ENCODE measurements at places on chromosomes 11 and 22.

GRCh38 chr11:95375886-95376285 is 144.9 kb upstream of the SESN3 start:
- DNase-seq: peak; percentile 91

- no peak for DNase-seq
Observed at GRCh38 chr11:94507485-94507884, 4.8 kb upstream of the C11orf97 start.

DNA sequence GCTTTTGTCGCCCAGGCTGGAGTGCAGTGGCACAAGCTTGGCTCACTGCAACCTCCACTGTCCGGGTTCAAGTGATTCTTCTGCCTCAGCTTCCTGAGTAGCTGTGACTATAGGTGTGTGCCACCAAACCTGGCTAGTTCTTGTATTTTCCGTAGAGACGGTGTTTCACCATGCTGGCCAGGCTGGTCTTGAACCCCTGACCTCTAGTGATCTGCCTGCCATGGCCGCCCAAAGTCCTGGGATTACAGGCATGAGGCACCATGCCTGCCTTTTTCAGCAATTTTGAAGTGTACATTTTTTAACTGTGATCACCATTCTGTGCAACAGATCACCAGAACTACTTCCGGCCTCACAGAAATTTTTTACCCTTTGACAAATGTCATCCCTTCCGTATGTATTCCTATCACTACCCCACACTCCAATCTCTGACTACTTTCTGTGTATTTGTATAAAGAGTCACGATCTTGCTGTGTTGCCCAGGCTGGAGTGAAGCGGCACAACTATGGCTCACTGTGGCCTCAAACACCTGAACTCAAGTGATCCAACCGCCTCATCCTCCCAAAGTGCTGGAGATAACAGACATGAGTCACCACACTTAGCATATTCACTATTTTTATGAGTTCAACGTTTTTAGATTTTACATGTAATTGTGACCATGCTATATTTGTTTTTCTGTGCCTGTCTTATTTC is 44.0 kb downstream of the XKR3 start:
- DNase-seq: no peak

GRCh38 chr11:19680829-19681368 is 31.7 kb upstream of the NAV2 start:
- DNase-seq: no peak

- no peak for DNase-seq
Observed at GRCh38 chr11:75516886-75517285, 8.9 kb downstream of the GDPD5 start.

- DNase-seq: no peak
Observed at GRCh38 chr22:32509045-32509444, 34.4 kb downstream of the FBXO7 start.

DNA sequence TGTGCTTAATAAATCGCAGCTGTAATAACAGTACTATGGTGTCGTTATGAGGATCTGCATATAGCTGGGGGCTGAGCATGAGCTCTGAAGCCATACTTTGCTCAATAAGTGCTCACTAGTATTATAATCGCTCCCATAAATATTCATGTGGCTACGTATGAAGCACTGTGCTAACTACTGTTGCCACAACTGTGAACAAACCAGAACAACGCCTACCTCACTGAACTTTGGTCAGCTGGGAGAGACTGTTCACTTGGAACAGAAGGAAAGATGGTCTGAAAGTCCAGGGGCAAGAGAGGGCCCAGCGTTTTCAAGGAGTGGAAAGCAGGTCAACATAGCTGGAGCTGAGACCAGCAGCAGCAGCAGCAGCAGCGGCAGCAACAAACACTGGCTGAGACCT is 141.6 kb downstream of the EFCAB6 start:
- no peak for DNase-seq

DNA sequence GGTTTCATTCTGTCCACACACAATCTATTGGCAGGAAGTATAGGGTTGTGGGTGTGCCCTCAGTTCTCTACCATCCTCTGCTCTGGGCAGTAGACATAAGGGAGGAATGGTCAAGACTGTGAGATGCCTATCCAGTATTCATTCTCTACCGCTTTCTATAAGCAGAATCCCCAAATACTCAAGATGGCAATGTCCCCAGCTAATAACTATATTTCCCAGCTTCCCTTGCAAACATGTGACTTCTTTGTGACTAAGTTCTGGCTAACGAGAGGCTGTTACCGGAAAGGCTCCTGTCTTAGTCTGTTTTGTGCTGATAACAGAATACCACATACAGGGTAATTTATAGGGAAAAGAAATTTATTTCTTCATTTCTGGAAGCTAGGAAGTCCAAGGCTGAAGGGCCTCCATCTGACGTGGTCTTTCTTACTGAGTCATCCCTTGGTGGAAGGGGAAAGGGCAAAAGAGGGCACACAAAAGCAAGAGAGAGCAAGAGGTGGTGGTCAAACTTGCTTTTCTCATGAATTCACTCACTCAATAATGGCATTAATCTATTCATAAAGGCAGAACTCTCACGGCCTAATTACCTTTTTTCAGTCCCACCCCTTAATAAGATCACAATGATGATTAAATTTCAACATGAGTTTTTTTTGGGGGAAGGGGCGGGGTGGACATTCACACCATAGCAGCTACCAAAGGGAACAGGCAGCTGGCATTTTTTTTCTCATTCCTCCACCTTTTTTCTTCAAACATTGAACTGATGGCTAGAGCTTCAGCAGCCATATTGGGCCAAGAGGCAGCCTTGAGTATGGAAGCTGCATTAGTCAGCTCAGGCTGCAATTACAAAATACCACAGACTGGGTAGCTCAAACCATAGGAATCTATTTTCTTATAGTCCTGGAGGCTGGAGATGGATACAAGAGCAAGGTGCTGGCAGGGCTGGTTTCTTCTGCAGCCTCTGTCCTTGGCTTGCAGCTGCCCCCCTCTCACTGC is 109.7 kb upstream of the OR9Q1 start:
- no peak for DNase-seq

GRCh38 chr22:41308054-41308453 is 6.7 kb downstream of the ZC3H7B start:
- DNase-seq: peak; percentile 24

DNA sequence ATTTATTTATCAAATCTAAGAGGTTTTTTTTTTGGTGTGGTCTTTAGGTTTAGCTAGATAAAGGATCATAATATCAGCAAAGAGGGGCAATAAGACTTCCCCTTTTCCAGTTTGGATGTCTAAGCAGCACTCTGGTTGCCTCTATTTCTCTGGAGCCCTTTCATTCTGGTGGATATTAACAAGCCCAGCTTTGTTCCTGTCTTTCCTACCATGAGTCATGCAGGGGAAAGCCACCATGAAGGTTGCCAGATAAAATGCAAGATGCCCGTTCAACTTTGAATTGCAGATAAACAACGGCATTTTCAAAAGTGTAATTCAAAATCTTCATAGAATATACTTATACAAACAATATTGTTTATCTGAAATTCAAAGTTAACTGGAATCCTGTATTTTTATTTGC is 143.6 kb downstream of the ADAMTS15 start:
- no peak for DNase-seq

DNA sequence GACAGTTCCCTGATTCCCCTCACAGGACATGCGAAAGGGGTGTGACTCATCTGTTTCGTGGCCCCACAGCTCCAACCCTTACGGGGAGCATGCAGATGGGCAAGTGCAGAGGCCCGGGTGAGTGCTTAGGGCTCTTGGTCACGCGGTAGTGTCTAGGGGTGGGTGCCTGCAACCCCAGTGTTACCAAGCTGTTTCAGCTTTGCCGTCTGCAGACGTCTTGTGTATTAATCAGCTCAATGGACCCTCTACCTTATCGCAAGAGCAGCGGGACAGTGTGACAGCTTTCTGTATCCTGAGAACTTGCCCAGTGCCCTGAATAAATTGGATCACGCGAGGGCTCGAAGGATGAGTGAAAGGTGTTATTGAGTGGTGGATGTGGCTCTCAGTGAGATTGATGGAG is 816.4 kb upstream of the ANO3 start:
- no peak for DNase-seq

DNA sequence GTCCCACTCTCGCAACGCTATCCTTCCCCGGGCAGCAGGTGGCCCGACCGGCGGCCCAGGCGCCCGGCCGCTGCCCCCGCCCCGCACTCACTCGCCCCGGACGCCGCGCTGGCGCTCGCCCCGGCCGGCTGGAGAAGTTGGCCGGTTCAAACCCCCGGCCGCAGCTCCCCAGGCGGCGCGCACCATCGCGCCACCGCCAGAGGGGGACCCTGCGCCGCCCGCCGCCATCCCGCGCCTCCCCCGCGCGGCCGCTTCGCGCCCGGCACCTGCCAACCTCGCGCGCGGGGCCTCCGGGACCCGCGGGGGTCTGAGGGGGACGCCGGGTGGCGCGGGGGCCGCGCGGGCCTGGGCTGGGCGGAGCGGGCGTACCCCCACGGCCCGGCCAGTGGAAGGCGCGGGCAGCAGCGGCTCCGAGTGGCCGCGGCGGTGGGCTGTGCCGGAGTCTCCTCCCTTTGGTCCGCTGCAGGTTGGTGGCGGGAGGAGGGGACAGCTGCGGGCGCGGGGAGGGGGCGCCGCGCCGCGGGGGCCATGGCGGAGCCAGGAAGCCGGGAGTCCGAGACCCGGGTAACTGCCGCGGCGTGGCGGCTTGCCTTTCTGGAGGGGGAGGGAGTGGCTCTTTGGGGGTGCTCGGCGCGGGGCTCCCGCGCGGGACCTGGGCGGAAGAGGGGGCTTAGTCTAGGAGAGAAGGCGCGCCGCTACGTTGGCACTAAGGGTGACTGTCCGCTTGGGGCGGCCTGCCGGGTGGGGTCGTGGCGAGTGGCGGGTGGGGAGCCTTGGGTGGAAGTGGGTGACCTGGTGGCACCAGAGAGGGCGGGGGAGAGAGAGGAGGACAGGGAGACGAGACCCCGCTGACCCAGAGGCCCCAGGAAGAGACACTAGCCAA is at the start of the genes MPST and TST:
TSS of gene MPST (plus strand) at position 434 of the 883 bp plus-strand sequence. CDS start at position 529, 95 bp downstream.
TSS of gene TST (minus strand) at position 139 of the 883 bp plus-strand sequence. CDS start 715 bp downstream, outside the sequence.
- DNase-seq: no peak

- no peak for DNase-seq
Observed at GRCh38 chr11:7573558-7574296, 59.9 kb downstream of the PPFIBP2 start.

DNA sequence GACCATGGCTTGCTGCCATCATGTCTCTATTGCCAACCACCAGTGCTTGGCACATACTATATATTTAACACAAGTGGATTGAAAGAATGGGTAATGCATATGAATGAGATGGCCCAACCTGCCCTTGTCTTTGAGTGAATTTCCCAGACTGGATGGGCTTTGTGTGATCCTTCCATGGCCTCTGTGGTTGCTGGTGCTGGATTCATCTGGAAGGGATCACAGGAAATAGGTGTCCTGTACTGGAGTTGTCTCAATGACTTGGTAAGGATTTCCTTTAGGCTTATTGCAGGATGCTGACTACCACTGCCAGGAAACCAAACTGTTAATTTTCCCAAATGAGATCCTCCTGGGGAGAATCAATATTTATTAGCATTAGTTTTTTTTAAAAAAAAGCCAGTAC is 328.6 kb downstream of the TMEM135 start:
- no peak for DNase-seq
